ENCODE measurements at places on chromosomes 1 and 21. TPM values are rescaled to one million over a fixed set of nuclear protein-coding genes. Genes with fewer than 3 reads are reported as not detected.
A peak's percentile ranks its signal among the peaks of the same experiment; 100 is the strongest.

AVPR1B gene
- not detected for total RNA-seq

OR10Z1 gene
- total RNA-seq, result not detected

TTF2 gene
- 69.8 TPM for total RNA-seq

OR2L5 gene
- not detected for total RNA-seq

F5 gene
- not detected for total RNA-seq

CFAP74 gene
- total RNA-seq, result 0.12 TPM

PLA2G4A gene
- total RNA-seq, result 5.1 TPM

DNA sequence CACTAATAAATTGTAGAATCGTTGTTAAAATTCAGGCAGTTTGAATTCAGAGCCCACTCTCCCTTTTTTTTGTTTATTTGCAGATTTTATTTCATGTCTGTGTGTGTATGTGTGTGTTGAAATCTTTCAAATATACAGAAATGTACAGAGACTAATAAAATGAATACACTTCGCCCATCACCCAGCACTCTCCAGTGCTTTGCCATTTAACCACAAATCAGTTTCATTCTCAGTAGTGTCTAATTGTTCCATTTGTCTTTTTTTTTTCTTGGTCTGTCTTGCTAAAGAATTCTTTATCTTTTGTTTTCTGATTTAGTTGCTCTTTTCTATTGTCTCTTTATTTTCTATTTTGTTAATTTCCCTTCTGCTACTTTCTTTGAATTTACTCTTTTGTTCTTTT lies 99.7 kb downstream of the HIVEP3 start:
- H3K27me3 ChIP-seq, result no peaks in the 10 kb centered on the region
- peaks cover 14% of the 10 kb centered on the region for H3K4me1 ChIP-seq
- no peak overlapping the region for H3K27ac ChIP-seq
- DNase-seq, result no peak
- H3K4me3 ChIP-seq, result no peak overlapping the region

- H3K27me3 ChIP-seq, result no peaks in the 10 kb centered on the region
- H3K36me3 ChIP-seq, result peaks cover 15% of the 10 kb centered on the region
- no peak overlapping the region for H3K4me3 ChIP-seq
- no peak for DNase-seq
- H3K27ac ChIP-seq, result no peak overlapping the region
- H3K4me1 ChIP-seq, result no peaks in the 10 kb centered on the region
These were observed 42.3 kb upstream of the LAMC2 start for GRCh38 chr1:183143576-183144315.

GRCh38 chr1:200916152-200916551 lies 21.5 kb downstream of the INAVA start:
- DNase-seq, result no peak
- no peak overlapping the region for H3K4me3 ChIP-seq
- H3K27me3 ChIP-seq, result no peaks in the 10 kb centered on the region
- H3K4me1 ChIP-seq, result no peaks in the 10 kb centered on the region
- no peaks in the 10 kb centered on the region for H3K36me3 ChIP-seq
- H3K27ac ChIP-seq, result no peak overlapping the region

GRCh38 chr1:171635661-171636060 lies 13.6 kb downstream of the MYOCOS start:
- DNase-seq, result no peak
- no peaks in the 10 kb centered on the region for H3K36me3 ChIP-seq

GRCh38 chr1:21308847-21309652 lies 18.8 kb upstream of the ECE1 start:
- no peak for DNase-seq
- peak overlapping the region; percentile 67 for H3K27ac ChIP-seq
- no peaks in the 10 kb centered on the region for H3K36me3 ChIP-seq
- no peak overlapping the region for H3K4me3 ChIP-seq
- H3K27me3 ChIP-seq, result no peaks in the 10 kb centered on the region

- no peak for DNase-seq
- peaks cover 12% of the 10 kb centered on the region for H3K4me1 ChIP-seq
- peaks cover 10% of the 10 kb centered on the region for H3K36me3 ChIP-seq
- no peaks in the 10 kb centered on the region for H3K27me3 ChIP-seq
These were observed 908.7 kb downstream of the TTLL7 start for GRCh38 chr1:83090195-83090594.

DNA sequence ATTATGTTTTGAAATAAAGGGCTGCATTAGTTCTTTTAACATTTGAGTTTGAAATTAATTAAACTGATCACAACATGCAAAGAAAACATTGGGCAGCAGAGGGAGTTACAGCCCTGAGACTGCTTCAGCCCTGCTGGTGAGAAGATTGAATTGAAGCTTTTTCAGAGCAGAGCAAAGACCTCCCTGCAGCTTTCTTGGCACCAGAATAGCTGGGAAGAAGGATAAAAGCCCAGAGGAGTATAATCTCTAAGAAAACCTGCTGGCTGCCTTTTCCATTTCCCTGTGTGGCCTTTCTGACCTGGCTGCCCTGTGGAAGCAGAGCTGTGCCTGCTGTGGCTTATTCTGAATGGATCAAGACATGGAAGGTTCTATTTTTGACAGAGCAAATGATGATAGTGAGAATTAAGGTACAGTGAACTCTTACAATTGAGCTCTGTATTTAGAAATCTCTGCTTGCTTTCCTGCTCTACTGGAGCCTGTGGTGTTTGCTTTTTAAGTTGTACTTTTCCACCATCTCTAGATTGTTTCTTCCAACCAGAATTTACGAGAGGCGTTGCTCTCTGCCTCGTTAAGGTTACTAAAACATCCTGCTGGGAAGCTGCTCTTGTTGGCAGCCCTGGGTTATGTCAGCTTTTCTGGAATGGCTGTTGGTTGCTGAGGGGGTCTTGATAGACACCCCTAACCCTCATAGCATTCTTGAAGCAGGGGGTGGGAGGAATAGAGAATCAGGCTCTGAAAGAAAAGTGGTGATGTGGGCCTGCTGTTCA lies 9.9 kb downstream of the SNRPE start:
- no peak overlapping the region for H3K27ac ChIP-seq
- H3K4me1 ChIP-seq, result peaks cover 10% of the 10 kb centered on the region
- H3K36me3 ChIP-seq, result peaks cover 19% of the 10 kb centered on the region
- no peaks in the 10 kb centered on the region for H3K27me3 ChIP-seq
- peak overlapping the region; percentile 8 for H3K4me3 ChIP-seq
- DNase-seq, result peak; percentile 45

DNA sequence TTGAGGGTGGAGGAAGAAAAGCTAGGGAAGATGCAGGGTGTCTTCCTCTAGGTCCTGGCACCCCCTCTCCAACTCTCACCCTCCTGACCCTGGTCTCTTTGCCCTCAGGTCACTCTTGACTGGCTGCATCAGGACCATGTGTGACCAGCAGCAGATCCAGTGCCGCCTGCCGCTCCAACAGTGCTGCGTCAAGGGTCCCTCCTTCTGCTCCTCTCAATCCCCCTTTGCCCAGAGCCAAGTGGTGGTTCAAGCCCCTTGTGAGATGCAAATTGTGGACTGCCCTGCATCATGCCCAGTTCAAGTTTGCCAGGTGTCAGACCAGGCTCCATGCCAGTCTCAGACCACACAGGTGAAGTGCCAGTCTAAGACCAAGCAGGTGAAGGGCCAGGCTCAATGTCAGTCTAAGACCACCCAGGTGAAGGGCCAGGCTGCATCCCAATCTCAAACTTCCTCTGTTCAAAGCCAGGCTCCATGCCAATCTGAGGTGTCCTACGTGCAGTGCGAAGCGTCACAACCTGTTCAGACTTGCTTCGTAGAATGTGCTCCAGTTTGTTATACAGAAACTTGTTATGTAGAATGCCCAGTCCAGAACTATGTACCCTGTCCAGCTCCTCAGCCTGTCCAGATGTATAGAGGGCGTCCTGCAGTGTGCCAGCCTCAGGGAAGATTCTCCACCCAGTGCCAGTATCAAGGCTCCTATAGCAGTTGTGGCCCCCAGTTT lies 1.8 kb downstream of the KPRP start:
- no peak for DNase-seq
- H3K27me3 ChIP-seq, result no peaks in the 10 kb centered on the region
- no peaks in the 10 kb centered on the region for H3K4me1 ChIP-seq
- no peak overlapping the region for H3K4me3 ChIP-seq
- H3K36me3 ChIP-seq, result peaks cover 13% of the 10 kb centered on the region

DNA sequence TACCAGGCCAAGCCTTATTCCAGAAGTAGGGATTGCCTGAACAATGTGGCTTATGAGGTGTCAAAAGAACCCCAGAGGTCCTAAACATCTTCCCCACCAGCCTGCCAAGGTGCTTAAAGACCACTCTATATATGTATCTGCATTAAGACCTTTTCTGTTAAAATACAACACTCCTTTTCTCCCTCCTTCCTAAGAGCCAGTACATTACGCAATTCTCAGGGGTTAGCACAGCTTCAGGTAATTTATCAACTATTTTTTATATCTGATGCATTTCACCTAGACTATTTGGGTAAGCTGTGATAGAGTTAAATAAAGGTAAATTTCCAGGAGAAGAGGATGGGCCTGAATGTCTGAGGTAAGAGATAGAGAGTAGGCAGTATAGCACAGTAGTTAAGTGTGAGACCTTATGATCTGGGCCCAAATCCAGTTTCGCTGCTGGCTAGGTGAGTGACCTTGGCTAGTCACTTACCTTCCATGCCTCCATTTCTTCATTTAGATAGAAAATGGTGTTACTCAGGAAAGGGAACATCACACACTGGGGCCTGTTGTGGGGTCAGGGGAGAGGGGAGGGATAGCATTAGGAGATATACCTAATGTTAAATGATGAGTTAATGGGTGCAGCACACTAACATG lies 5.1 kb upstream of the CCN1 start:
- H3K36me3 ChIP-seq, result no peaks in the 10 kb centered on the region
- no peak overlapping the region for H3K27ac ChIP-seq
- DNase-seq, result no peak
- peaks cover 30% of the 10 kb centered on the region for H3K27me3 ChIP-seq
- H3K4me1 ChIP-seq, result peaks cover 38% of the 10 kb centered on the region
- H3K4me3 ChIP-seq, result peak overlapping the region; percentile 83

GRCh38 chr21:42608446-42608845 lies 45.0 kb upstream of the PDE9A start:
- no peak overlapping the region for H3K27ac ChIP-seq
- no peak for DNase-seq
- no peaks in the 10 kb centered on the region for H3K27me3 ChIP-seq
- no peaks in the 10 kb centered on the region for H3K36me3 ChIP-seq

DNA sequence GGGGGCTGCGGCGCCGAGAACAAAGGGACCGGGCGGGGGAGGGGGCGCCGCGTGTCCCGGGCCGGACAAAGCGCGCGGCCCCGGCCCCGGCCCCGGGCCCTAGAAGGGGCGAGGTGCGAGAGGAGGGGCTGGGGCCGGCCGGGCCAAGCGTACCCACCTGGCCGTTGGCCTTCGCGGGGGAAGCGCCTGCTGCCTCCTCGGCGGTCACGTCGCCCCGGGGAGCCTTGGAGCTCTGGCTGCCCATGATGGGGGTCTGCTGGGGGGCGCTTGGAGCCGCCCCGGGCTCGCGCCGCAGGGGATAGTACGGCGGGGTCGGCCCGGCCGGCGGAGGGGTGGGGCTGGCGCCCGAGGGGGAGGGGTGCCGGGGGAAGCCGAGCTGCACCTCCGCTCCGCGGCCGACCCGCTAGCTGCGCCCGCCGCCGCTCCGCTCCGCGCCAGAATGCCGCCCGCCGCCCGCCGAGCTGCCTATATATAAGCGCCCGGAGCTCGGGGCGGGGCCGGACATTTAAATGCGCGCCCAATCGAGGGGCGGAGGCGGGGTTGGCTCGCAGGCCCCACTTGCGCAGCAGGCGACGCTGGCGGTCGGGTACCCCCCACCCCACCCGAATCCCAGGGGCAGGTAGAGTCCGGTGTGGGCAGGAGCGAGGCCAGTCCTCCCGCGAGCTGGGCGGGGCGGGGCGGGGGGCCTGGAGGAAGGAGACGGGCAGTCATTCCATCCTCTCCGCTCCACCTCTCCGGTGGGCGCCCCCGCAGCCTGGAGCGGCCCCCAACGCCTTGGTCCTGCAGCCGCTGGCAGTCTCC lies at the start of gene MARCKSL1:
TSS of gene MARCKSL1 (minus strand) at position 444 of the 801 bp plus-strand sequence. CDS start at position 244, 200 bp downstream.
- peaks cover 31% of the 10 kb centered on the region for H3K27me3 ChIP-seq
- H3K4me3 ChIP-seq, result peak within 1 kb of the TSS; percentile 99
- H3K36me3 ChIP-seq, result peaks cover 32% of the 10 kb centered on the region
- peak within 1 kb of the TSS; percentile 99 for H3K27ac ChIP-seq
- H3K4me1 ChIP-seq, result peaks cover 69% of the 10 kb centered on the region
- DNase-seq, result peak; percentile 84

DNA sequence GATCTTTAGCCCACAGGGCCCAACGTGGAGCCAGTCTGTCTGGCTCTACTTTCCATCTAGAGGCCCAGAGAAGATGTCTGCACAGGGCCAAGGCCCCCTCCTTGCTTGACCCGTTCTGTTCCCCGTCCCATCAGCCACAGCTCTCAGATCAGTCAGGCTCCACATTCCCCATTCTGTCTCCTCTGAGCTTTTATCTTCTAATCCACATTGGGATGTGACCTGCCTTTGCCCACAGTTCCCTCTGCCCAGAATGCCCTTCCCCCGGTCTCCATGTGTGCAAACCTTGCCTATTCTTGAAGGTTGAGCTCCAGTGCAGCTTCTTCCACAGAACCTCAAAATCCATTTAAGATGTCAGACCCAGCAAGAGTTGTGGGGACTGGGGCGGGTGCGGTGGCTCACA lies 53.3 kb upstream of the WASF2 start:
- H3K27me3 ChIP-seq, result no peaks in the 10 kb centered on the region
- no peak for DNase-seq
- peaks cover 3% of the 10 kb centered on the region for H3K36me3 ChIP-seq

GRCh38 chr1:21175670-21176581 lies 771 bp downstream of the EIF4G3 start:
- peaks cover 4% of the 10 kb centered on the region for H3K36me3 ChIP-seq
- DNase-seq, result peak; percentile 23
- H3K4me1 ChIP-seq, result peaks cover 42% of the 10 kb centered on the region
- peak overlapping the region; percentile 96 for H3K27ac ChIP-seq
- H3K27me3 ChIP-seq, result no peaks in the 10 kb centered on the region

GRCh38 chr1:244995602-244996400 lies 131.5 kb upstream of the HNRNPU start:
- no peak overlapping the region for H3K4me3 ChIP-seq
- H3K4me1 ChIP-seq, result peaks cover 4% of the 10 kb centered on the region
- no peaks in the 10 kb centered on the region for H3K27me3 ChIP-seq
- DNase-seq, result no peak
- H3K27ac ChIP-seq, result no peak overlapping the region

GRCh38 chr1:181794332-181794731 lies 267.2 kb downstream of the ZNF648 start:
- no peak for DNase-seq
- H3K36me3 ChIP-seq, result no peaks in the 10 kb centered on the region
- no peaks in the 10 kb centered on the region for H3K27me3 ChIP-seq
- H3K4me3 ChIP-seq, result no peak overlapping the region
- H3K27ac ChIP-seq, result peak overlapping the region; percentile 2

GRCh38 chr1:25631750-25632485 lies 15.3 kb downstream of the MAN1C1 start:
- H3K27me3 ChIP-seq, result no peaks in the 10 kb centered on the region
- peaks cover 20% of the 10 kb centered on the region for H3K4me1 ChIP-seq
- peak overlapping the region; percentile 28 for H3K27ac ChIP-seq
- no peak for DNase-seq
- H3K4me3 ChIP-seq, result no peak overlapping the region
- H3K36me3 ChIP-seq, result peaks cover 35% of the 10 kb centered on the region

GRCh38 chr1:47683401-47683800 lies 245.6 kb downstream of the FOXD2 start:
- no peak overlapping the region for H3K27ac ChIP-seq
- peaks cover 88% of the 10 kb centered on the region for H3K27me3 ChIP-seq
- H3K4me3 ChIP-seq, result no peak overlapping the region

- no peaks in the 10 kb centered on the region for H3K36me3 ChIP-seq
- no peaks in the 10 kb centered on the region for H3K4me1 ChIP-seq
- H3K27ac ChIP-seq, result no peak overlapping the region
- no peak overlapping the region for H3K4me3 ChIP-seq
These were observed 106.4 kb downstream of the ETS2 start for GRCh38 chr21:38912102-38912629.

- no peak overlapping the region for H3K27ac ChIP-seq
- peaks cover 2% of the 10 kb centered on the region for H3K36me3 ChIP-seq
- no peaks in the 10 kb centered on the region for H3K27me3 ChIP-seq
- no peaks in the 10 kb centered on the region for H3K4me1 ChIP-seq
- H3K4me3 ChIP-seq, result no peak overlapping the region
- no peak for DNase-seq
These were observed 56.5 kb downstream of the WARS2 start for GRCh38 chr1:119083980-119084379.

Measured in neural crest cell (in vitro differentiated cells).